ENCODE measurements at places on chromosomes 5 and 9.
A peak's percentile ranks its signal among the peaks of the same experiment; 100 is the strongest.

DNA sequence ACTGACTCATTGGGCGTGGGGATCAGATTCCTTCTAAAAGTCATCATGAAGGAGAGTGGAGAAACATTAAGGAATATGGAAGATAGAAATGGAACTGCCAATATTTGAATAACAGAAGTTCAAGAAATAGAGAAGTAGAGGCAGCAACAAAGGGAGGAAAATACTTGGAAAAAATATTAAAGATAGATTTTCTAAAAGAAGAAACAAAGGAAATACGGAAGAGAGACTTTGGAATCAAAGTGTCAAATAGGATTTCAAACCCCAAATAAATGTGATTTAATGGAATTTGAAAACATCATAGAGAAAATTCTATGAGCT is 605.1 kb upstream of the KLF4 start:
- DNase-seq, result no peak

GRCh38 chr5:177311392-177311722 is 341 bp downstream of the MXD3 start:
- no peak for DNase-seq

DNA sequence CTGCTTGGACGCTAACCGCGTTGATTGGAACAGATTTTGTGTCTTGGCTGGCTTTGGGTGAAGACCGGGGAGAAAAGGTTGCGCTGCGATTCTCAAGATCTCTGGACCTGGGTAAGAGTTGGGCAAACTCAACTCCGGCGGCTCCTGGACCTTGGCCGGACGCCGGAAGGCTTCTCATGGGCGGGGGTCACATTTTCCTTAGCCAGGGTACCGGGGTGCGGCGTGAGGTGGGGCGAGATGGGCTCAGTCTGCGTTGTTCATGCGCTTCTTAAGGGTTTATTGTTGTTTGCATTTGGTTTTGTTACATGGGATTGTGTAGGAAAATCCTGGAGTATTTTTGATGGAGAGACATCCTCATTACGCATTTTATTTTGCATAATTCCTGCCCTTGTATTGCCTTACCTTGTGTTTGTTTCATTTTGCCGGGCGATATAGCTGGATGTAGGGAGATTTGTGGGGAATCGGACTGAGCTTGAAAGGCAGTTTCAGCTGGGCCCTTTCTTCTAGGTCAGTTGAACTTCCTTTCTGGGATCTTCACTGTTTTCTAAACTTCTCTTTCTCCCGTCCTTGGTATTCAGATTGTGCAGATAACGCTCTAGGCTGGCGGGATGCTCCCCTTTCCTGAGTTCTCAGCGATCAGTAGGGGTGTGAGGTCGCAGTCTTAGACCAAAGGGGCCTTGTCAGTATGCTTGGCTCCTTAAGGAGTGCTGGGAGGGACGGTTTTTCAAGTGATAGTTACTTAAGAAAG is 524 bp downstream of the MEGF10 start:
- DNase-seq, result peak; percentile 13

DNA sequence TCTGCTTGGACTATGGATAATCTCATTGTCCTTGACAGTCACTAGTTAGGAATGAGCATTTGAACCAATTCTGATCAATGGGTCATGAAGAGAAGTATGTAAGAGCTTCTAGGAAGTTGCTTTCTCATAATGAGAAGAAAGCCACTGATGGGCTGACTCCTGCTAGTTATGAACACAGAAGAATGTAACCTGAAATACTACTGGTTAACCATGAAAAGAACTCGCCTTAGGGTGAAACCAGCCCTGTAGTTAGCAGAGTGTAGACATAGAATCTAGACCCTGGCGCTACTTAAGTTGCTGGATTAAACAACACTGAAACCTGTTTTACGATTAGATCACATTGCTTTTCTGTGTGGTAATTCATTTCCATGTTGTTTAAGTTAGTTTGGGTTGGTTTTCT is 26.6 kb downstream of the SLF1 start:
- DNase-seq, result no peak

- DNase-seq, result peak; percentile 47
Observed at GRCh38 chr5:179475208-179475751, 75.1 kb upstream of the RUFY1 start.

DNA sequence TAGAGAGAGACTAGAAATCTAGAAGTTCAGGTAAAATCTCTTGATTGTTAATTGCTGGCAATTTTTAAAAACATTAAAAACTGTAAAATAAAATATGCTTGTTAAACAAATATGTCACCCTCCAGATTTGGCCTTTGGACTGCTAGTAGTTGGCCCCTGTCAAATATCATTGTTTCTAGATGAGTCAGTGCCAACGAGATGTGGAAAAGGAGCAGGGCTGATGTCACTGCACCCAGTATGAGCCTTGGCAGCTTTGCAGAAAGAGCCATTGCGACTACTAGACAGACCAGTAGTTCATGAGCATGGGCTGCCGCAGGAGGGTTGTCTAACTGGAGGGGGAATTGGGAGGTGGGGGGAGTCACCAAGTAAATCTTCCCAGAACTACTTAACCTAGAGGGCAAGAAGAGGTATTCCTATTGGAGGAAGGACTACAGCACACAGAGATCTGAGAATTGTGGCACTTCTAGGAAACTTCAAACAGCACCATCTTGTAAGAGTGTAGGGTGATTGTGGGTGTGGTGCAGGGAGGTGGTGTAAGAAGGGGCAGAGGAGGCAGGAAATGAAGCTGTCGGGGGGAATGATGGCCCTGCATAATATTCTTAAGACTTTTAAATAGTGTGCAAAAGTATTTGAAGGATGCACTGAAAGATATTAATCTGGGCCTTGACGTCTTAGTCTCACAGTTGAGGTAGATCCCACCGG is 7.1 kb upstream of the DOCK2 start:
- no peak for DNase-seq

- DNase-seq, result no peak
Observed at GRCh38 chr5:143398053-143398355, 5.5 kb downstream of the NR3C1 start.

DNA sequence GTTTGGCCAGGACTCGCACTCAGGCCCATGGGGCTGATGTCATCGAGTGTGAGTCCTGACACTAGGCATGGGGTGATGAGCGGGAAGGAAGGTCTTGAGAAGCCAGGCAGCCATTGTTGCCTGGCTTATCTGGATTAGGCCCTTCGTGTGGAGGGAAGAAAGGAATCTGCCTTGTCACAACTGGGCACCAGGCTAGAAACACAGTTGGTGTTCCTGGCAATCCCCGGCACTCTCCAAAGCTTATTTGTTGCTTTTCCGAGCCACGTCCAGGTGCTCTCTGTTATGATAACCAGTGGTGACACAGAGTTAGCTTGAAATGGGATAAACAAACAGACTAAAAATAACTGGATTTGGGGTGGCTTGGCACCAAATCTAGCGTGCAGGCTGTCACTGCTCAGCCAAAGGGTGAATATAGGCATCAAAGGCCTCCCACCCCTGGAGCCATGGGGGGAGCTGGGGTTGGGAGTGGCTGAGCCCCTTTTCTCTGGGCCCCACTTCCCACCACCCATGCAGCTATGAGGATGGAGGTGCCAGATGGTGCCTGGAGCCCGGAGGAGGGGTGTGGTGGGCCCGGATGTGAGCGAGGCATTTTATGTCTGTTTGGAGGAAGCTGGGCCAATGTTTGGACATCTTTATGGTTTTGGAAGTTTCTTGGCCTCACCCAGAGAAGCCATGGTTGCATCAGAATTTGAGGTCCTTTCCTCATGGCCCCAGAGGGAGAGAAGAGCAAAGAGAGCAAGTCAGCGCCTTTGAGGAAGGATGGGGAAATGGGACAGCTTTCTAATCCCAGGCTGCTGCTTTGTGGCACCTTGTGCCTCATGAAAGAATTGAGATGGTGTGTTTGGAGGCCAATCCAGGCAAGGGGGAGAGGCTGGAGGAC is 98.0 kb upstream of the PITX1 start:
- no peak for DNase-seq

DNA sequence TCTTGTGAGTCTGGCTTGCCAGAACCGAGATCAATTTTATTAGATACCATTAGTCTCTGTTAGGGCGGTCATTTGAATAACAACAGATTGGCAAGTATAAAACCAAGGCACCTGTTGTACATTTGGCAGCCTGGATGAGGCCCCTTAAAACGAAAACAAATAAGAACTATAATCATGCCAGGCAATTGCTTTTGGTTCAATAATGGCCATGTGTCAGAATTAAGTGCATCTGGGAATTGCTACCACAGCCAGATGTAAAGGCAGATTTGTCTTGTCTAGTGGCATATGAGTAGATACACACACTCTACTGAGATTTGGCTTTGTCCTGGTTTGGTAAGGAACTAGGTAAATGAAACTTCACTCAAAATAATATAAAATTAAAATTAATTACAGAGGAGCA is 1046.2 kb upstream of the DMAC1 start:
- no peak for DNase-seq

DNA sequence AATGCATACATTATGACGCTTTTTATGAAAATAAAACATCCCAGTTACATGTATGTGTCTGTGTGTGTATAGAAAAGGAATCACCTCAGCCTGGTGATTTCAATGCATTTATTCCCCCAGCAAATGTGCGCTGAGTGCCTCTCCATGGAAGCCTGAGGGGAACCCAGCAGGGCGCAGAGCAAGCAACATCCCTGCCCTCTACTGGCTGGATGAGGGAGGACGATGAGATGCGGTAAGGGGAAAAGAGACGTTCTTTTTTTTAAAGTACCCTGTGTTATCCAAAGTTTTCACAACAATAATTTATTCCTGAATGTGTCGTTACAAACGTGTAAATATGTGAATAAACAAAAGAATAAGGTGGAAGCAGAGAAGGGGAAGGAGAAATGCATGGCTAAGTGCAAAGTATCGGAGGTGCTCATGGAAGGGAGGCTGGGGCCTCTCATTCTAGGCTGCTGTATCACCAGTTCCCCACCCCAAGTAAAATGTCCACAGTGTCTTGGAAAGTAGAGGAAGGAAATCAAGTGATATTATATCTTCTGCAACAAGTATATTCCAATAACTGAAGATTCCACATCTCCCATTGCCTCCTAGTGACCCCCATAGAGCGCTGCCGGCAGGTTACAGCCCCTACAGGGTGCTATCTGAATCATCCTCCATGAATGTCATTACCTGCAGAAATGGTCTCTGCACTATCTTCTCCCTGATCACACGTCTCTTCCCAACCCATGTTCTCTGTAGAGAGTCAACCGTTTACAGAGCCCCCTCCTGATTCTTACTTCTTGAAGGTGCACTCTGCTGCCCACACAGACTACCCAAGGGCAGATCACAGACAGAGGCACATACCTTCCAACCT is 13.0 kb upstream of the ABLIM3 start:
- DNase-seq, result no peak

- no peak for DNase-seq
Observed at GRCh38 chr9:4938496-4938895, 46.6 kb upstream of the JAK2 start.

GRCh38 chr9:78725503-78725902 is 428.6 kb downstream of the PSAT1 start:
- no peak for DNase-seq

- no peak for DNase-seq
Observed at GRCh38 chr5:53779541-53779981, 219.1 kb downstream of the NDUFS4 start.
